ENCODE measurements at places on chromosomes 7 and 10.

- no peak for DNase-seq
Observed at GRCh38 chr7:149627911-149628310, 130.3 kb upstream of the ZNF746 start.

DNA sequence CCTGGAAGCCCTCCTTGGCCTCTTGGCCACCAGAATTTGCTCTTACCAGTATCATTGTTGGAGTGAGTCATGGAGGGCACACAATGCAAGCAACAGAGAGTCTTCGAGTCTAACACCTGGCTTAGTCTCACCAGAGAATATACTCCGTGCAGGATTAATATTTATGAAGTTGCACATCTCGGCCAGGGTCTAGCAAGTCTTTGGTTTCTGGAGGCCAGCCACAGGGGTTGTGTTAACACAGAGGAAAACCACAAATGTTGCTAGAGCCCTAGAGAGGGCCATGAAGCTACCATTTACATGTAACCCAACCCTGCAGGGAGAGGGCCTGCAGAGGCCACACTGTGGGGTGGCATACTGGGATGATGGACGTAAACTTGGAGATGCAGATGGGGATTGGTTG, 71.8 kb downstream of the MTPN start:
- no peak for DNase-seq

DNA sequence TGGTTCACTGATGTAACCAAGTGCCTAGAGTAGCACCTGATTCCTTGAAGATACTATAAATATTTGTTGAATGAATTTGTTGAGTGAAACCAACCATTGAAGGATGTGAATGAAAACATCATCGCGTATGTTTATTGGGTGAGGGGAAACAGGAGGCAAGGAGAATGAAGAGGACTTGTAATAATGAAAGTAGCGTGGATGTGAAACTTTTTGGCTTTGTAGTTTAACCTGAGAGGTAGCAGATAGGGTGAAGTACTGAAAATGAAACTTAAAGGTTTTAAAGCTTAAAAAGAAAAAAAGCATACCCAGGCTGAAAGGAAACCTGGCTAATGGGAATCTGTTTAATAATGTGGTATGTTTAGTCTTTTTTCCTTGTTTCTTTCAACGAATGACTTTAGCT, 5.2 kb downstream of the CCNY start:
- DNase-seq, result no peak

GRCh38 chr7:51198654-51199053, 118.0 kb downstream of the COBL start:
- no peak for DNase-seq

- no peak for DNase-seq
Observed at GRCh38 chr10:66642217-66642616, 283.6 kb upstream of the LRRTM3 start.

DNA sequence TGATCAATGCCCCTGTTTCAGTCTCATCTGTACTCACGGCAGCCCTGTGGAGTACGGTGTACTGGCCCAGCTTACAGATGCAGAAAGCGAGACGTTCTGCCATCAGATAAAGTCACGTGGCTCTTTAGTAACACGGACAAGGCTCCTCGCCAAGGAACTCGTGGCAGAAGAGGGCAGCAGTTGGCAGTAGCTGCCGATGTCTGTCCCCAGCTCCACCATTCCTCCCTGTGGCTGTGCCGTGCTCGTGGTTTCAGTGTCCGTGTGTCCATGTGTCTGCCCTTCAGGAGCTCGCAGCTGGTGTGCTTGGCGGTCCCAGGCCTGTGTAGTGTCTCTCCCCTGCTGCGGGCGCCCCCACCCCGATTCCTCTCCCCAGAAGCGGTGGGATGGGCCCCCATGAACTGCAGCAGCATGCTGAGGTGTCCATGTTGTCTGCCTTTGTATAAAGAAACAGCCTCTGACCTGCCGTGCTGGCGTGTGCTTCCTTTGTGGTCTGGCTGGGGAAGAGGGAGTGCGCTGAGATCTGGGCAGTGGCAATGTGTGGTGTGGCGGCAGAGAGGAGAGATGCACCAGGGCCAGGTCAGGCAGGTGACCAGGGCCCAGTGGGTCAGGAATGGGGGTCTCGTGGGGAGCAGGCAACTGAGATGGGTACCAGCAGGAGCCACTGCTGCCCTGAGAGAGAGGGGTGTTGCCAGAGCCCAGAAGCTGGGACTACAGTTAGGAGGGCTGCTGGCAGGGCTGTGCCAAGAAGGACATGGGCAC, 9.8 kb downstream of the RHBDD2 start:
- DNase-seq, result no peak

DNA sequence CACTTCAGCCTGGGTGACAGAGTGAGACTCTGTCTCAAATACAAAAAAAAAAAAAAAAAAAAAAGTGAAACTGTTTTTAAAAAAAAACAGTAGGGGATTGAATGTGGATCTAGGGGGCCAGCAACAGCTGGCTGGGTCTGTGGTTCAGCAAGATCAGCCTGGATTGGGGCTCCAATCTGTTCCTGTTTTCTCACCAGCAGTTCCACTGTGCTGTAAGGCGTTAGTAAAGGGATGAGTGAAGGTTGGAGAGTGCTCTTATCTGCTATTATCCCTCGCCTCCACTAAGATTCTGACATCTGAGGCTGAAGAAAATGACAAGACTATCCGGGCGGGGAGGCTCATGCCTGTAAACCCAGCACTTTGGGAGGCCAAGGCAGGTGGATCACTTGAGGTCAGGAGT, 41.6 kb upstream of the GTF2IRD1 start:
- DNase-seq, result no peak

- no peak for DNase-seq
Observed at GRCh38 chr10:96622013-96622787, 35.4 kb upstream of the TM9SF3 start.

DNA sequence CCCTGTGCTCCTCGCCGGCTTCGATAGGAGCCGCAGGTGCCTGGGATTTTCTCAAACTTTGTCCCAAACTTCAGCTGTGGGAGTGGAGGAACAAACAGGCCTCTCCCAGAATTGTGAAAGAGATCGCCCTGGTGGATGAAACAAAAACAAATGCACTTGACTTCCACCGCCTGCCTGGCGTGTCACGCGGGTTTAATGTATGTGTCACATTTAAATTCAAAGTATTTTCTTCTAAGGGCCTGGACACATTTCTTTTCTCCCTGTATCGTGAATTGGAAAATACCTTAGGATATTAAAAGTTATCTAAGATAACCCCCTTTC, 694 bp upstream of the WASL start:
- DNase-seq, result peak; percentile 66

DNA sequence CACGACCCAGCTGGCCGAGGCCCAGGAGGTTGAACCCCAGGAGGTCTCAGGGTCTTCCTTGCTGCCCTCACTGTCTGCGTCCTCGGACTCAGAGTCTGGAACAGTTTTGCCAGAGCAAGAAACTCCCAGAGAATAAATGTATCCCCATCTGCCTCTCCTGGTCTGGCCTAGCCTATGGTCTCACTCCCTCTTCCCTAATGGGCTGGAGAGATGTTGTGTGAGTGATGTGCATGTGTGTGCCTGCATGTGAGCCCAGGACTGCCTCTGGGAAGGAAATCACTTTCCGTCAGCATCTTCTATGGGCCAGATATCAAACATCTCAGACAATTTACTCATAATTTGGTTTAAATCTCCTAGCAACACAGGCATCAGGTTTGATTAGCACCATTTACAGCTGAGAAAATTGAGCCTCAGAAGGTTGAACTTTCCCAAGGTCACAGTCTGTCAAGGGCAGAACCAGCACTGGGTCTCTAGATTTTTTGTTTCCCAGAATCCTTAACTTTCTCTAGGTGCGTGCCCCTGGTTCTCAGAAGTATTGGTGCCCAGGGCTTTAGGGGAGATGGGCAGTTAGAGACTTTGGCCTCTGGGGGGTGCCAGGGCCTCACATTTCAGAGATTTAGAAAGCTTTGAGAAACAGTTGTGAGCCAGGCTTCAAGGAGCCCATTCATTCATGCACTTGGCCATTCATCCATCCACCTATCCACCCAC, 4.9 kb downstream of the TMEM270 start:
- peak; percentile 52 for DNase-seq

DNA sequence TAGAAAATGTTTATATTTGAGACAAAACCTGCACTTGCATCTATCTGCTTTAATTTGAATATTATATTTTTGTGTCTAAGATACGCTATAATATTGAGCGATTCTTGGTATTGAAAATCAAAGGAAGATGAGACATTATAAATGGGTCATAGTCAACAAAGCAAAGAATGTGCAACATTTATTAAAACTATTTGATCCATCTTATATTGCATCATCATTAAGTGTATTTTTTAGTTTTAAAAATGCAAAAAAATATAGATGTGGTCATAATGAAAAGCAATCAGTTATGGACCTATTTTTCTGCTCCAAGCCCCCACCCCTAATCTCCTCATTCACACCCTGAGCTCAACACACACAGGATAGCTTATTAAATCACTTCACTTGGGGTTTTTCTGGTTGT, 847.3 kb downstream of the NRG3 start:
- DNase-seq, result no peak

GRCh38 chr10:98270786-98271185, 2.8 kb upstream of the LOXL4 start:
- no peak for DNase-seq

DNA sequence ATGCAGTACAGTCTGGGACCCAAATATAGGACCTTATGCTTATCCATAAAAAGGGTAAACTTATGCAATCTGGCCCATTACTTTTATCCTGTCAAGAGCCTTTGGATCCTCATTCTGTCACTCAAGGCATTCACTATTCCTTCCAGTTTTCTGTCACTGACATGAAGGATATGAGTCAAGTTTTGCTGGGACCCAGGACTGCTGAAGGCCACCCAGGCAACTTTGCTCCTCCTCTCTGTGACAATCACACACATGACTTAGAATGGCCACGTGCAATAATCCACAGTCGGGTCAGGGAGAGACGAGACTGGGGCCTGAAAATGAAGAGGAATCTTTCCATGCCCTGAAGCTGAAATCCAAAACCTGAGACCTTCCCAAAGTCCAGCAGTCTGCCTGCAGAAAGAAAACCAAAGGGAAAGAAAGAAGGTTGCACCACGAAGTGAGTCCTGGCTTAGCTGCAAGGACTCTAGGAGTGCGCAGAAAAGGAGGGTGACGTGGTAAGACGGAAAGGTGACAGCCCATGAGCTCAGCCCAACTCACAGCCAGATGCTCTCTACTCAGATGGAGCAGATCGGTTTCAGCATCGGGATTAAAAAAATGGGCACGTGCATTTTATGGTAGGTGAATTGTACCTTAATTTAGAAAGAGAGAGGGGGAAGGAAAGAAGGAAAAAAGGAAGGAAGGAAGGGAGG, 67.2 kb downstream of the VOPP1 start:
- DNase-seq, result no peak

DNA sequence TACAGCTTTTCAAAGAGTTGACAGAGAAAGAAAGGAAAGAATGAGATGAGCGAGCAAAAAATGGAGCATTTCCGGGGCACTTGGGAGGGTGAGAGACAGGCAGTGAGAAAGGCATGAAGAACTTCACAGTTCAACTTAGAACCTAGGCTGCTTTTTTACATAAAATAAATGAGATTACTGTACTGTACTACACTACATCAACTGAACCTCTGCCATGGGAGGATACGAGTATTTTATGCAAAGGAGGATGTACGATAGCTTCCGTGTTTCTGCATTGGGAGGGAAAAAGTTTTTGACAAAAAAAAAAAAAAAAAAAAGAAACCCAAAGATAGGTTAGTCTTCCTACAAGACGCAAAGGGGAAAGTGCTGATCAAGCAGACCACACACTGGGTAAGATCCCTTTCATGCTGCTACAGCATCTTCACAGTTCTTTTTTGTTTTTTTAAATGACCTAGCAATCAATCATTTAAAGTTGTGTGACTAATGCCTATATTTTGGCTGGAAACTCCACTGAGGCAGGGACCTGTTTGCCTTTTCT, 88.0 kb downstream of the RAPGEF5 start:
- no peak for DNase-seq

DNA sequence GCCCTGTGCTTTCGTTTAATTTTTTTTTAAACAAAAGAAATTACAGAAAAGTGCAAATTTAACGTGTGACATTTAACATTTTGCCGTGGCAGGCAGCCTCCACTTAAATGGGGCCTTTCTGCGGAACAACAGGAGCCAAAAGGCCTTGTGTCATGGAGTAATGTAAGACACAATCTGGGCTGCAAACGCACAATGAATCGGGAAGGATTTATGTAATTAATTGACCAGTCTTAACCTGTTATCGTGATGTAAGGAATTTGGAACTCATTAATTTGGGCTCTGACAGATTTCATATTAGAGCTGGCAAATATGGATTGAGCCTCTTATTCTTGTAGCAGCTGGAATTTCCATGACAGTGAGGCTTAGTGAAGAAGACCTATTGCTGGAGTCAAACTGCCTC, 86.4 kb downstream of the SNX10 start:
- no peak for DNase-seq

- peak; percentile 43 for DNase-seq
Observed at GRCh38 chr10:71713135-71714030, 6.2 kb downstream of the C10orf105 start.

Measured in small intestine (tissue), 16 donors.